ENCODE measurements at places on chromosomes 5 and 9.

DNA sequence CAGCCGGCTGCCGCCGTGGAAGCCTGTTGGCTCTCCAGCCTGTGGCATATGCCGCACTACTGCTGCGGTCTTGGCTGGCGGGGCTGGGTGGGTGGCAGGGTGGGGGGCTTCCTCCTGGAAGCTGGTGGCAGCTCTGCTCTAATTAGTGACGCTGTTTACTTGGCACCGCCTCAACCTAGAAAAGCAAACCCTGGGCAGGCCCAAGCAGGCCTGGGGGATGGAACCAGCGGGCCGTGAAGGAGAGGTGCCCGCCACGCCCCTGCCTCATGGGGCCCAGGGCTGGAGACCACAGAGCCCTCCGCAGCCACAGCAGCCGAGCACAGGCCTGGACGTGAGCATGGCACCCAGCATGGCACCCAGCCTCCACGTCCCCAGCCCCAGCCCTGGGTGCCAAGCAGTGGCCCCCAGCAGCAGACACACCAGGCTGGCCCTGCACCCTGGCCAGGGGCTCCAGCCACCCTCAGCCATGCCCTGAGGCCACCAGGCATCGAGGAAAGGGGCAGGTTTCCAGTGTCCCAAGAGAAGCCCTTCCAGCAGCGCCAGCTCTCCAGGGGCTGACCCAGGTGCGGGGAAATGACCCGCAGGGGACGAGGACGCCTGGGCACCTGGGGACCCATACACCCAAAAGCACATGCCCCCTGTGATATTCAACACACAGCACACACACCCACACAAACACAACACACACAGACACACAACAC, 5.4 kb upstream of the CCDC187 start:
- DNase-seq: no peak

DNA sequence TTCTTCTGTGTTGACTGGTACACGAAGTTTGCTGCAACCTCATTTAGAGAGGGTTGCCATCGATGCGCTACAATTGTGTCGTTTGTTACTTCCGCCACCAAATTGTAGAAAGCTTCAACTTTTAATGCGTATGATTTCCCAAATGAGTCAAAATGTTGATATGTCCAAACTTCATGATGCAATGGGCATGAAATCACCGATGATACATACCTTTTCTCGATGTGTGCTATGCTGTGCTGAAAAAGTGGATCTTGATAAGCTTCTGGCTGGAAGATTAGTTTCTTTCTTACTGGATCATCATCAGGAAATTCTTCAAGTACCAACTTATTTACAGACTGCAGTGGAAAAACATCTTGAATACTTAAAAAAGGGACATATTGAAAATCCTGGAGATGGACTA, 65.7 kb downstream of the TMEM38B start:
- no peak for DNase-seq

- DNase-seq: no peak
These were observed 14.9 kb downstream of the RASGRF2 start for GRCh38 chr5:80975065-80975464.

DNA sequence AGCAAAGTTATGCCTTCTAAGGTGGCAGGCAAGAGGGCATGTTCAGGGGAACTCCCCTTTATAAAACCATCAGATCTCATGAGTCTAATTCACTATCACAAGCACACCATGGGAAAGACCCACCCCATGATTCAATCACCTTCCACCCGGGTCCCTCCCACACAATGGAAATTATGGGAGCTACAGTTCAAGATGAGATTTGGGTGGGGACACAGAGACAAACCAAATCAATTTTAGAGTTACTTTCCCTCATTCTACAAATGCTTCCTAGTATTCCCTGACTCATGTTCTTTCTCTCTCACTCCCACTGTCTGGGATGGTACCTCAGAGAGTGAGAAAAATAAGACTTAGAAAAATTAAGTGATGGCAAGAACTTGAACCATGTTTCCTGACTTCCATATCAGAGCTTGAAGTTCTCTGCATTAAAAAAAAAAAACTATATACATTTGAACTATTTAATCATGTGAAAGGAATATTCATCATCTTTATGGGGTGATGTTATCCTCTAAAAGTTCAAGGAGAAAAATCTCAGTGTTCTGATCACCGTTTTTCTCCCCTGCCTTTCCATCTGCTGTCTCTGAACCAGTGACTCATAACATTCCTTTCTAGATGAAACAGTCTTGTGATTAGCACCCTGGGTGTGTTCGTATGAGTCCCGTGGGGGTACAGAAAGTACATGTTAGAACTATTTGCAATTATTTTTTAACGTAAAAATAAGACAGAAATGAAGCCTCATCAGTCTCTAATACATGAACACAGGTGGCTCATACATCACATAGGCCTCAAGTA, 282.9 kb downstream of the SLF1 start:
- no peak for DNase-seq

DNA sequence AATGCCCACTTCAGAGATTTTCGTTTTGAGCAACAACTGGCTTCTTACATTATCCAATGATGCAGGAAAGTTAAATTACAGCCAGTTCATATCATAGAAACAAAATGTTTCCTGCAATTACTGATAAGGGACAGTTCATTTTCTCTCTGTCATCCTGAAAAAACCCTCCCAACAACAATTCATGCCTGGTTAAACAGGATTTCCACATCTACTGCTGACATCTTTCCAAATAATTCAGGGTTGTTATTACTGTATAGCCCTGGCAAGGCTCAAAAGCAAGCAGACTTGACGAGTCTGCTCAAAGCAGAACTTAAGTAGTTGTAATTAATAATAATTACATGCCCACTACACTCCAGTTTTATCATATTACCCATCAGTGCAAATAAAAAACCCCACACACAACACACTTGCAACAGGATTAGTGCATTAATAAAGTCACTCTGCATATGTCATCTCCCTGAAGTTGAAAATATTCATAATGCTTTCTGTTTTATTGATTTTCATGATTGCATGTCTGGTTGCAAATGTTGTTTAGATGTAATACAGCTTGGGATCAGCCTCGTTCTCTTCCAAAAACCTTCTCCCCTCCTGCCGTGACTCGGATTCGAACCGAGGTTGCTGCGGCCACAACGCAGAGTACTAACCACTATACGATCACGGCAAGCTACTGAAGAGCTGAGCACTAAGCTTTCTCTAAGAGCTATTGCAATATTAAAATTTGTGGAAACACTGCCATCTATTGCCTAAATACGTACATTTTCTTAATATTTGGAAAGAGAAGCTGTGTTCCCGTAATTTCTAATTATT, 119.6 kb upstream of the NFIB start:
- DNase-seq: no peak

GRCh38 chr5:73446631-73447529, 1.7 kb downstream of the FOXD1 start:
- DNase-seq: no peak

DNA sequence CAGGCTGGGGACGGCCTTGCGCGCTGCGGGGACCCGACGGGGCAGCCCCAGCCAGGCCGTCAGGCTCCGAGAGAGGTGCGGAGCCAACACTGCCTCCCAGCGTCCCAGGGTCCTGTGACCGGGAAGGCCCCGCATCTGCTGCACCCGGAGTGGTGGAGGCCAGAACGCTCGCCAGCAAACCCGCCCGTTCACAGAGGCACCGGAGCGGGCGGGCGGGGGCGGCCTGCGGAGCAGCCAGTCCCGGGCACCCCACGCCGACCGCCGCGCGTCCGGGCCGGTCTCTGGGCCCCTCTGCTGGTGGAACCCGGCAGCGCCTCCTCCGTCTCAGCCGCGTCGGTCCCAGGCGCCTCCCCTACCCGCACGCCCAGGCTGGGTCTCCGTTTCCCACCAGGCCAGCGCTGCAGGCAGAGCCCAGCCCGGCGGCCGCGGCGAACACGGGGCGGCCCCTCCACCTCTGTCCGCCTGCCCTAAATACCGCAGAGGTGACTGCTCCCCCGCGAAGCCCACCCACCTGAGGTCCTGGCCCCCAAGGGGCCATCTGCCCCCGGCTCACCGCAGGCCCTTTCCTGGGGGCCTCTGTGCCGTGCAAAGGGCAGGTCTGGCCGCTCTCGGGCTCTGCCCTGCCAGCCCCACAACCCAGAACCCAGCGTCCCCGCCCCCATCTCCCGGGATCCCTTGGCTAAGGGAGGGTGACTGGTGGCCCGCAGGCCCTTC, 15.9 kb downstream of the EXD3 start:
- DNase-seq: peak; percentile 46

DNA sequence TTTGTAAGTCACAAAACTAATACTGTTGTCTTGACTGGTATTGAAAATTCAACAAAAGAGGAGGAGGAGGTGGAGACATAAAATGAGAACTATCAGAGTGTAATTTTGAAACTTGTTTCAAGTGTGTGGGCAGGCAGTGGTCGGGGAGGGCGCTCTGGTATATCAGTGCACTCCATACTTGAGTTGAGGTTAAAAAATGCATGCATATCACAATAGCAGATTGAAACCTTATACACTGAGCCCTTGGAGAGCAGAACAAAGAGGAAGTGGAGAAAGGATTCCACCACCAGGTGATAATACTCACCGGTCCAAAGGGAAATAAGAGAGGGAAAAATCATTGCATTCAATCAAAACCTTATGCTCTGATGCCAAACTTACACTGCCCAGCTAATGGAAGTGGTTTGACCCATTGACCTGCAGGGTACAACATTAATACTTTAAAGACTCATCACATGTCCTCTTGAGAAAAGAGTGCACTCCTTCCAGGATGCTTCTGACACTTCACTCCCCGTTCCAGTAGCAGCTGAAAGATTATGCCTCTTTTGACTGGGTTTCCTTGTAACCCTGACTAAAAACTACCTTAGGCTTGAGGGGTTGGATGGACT, 79.5 kb upstream of the FAM169A start:
- DNase-seq: no peak

GRCh38 chr5:160702311-160702803, 149.7 kb downstream of the ATP10B start:
- DNase-seq: no peak

GRCh38 chr5:150809363-150809762, 30.8 kb downstream of the SMIM3 start:
- no peak for DNase-seq

- no peak for DNase-seq
These were observed 137.6 kb downstream of the ADGRV1 start for GRCh38 chr5:90696153-90696552.

GRCh38 chr9:92397853-92398252, 6.5 kb downstream of the OGN start:
- no peak for DNase-seq

GRCh38 chr5:136510481-136510880, 145.1 kb upstream of the TRPC7 start:
- DNase-seq: no peak

DNA sequence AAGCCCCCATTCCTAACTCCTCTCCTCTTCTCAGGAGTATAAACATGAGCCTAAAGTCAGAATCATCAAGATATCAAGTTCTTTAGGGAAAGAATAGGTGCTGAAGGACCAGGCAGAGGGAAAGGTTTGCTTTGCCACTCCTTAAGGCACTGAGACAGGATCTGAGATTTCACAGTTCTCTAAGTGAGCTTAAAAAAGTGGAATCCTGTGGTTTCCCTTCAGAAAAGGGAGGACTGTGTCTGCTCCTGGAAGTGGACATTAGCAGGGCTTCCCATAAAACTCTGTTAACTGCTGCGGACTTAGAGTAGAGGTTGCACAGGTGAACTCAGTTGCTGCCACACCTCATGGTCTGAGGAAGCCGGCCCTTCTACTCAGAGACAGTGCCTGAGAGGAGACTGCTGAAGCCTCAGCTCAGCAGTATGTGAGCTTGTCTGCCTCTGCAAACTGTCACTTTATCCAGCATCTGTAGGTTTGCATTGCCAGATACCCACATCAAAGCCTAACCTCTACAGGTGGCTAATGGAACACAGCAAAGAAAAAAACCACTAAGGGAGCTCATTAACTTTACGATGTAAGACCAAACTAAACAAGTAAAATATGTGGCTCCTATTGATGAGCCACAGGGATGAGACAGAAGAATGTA, 42.9 kb downstream of the RIC1 start:
- no peak for DNase-seq

- DNase-seq: no peak
These were observed 319.3 kb upstream of the RPS23 start for GRCh38 chr5:82597437-82597836.

DNA sequence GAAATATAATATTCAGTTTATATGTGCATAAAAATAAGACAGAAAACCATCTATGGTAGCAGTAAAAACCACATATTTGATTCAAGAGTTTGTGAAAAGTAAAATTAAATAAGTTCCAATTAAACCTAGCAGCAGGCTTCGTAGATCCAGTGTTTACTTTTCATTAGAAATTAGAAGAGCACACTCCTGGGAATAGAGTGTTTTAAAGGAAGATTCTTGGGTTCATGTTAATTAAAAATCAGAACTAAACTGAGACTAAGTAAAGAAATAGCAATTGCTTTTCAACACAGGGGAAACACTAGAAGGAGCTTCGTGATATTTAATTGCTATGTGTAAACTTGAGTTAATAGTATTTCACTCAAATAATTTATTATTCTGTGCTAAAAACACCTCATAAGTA, 1097.8 kb upstream of the CDH18 start:
- DNase-seq: no peak

DNA sequence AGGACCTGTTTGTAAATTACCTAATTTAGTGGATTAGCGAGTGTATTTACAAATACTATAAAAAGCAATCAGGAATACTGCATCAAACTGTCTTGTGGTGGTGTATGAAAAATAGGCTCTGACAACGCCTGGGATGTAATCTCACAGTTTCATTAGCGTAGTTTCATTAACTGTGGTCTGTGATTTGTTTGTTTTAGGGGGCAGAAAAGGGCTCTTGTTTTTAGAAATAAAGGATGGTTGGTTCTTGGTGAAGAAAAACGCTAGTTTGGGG, 1.4 kb downstream of the SLC44A1 start:
- no peak for DNase-seq

GRCh38 chr9:128805661-128806060, 12.6 kb upstream of the ENDOG start:
- no peak for DNase-seq

DNA sequence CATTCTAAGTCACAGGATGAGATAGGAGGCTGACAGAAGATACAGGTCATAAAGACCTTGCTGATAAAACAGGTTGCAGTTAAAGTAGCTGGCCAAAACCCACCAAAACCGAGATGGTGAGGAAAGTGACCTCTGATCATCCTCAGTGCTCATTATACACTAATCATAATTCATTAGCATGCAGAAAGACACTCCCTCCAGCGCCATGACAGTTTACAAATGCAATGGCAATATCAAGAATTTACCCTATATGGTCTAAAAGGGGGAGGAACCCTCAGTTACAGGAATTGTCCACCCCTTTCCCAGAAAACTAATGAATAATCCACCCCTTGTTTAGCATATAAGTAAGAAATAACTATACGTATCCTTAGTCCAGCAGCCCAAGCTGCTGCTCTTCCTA, 63.2 kb upstream of the IQGAP2 start:
- no peak for DNase-seq

GRCh38 chr9:131869348-131869747, 129.5 kb upstream of the RAPGEF1 start:
- no peak for DNase-seq

- no peak for DNase-seq
These were observed at the start of gene PDLIM4 for GRCh38 chr5:132257131-132258101. Gene PDLIM4 (plus strand): TSS chr5:132257696. CDS start chr5:132257735, 39 bp downstream.

GRCh38 chr9:132293145-132293721, 61.6 kb downstream of the SETX start:
- no peak for DNase-seq
